HTR-8/SVneo (cell line): ENCODE measurements at places on chromosomes 6 and 20.

DNA sequence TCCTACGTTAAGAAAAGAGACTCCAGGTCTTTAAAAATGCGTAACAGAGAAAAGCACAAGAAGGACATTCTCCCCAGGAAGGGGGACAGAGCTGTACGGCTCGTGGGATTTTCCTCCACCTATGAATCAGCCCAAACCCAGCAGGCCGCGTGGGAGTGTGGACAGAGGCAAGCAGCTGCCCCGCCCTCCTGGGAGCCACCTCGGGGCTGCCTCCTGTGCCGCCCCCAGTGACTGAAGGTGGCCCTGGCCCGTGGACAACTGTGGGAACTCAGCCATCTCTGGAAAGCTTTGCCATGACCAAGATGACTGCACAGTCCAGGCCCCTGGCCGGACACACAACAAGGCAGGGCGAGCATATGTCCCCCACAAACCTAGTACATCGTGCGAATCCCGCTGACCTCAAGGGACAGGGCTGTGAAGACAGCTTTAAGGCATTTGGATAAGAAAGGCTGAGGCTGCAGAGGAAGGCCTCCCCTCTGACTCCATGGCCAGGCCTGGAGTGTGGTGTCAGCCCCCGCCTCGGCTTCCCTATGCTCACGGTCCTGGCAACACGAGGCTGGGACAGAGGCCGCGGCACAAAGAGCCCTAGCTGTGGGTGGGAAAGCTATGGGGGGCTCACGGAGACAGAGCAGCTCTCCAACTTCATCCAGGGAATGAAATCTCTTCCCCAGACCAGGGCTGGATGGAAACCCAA, 26.9 kb downstream of the PXDC1 start:
- no peak for DNase-seq

GRCh38 chr20:4011226-4011975, 4.0 kb downstream of the RNF24 start:
- DNase-seq = no peak

GRCh38 chr6:15658181-15658744, 4.6 kb downstream of the DTNBP1 start:
- DNase-seq = no peak

- DNase-seq = no peak
These were observed 212.1 kb upstream of the SOX4 start for GRCh38 chr6:21381331-21381963.

GRCh38 chr6:23213651-23214050, 644.3 kb downstream of the HDGFL1 start:
- no peak for DNase-seq

DNA sequence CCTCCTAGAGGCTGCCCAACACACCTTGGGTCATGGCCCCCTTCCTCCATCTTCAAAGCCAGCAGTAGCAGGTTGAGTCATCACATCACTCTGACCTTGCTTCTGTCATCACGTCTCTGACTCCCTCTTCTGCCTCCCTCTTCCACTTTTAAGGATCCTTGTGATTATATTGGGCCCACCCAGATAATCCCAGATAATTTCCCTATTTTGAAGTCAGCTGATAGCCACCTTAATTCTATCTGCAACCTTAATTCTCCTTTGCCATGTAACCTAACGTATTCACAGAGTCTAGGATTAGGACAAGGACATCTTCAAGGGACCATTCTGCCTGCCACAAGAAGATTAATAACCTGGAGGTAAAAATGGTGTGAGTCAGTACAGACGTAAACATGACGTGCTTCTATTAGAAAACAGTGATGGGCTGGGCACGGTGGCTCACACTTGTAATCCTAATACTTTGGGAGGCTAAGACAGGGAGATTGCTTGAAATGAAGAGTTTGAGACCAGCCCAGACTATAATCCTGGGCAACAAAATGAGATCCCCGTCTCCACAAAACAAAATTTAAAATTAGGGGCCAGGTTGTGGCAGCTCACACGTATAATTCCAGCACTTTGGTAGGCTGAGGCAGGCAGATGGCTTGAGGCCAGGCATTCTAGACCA, 3.3 kb downstream of the ZSWIM3 start:
- no peak for DNase-seq

- DNase-seq = no peak
These were observed 49.0 kb upstream of the ANKEF1 start for GRCh38 chr20:9985773-9986172.

DNA sequence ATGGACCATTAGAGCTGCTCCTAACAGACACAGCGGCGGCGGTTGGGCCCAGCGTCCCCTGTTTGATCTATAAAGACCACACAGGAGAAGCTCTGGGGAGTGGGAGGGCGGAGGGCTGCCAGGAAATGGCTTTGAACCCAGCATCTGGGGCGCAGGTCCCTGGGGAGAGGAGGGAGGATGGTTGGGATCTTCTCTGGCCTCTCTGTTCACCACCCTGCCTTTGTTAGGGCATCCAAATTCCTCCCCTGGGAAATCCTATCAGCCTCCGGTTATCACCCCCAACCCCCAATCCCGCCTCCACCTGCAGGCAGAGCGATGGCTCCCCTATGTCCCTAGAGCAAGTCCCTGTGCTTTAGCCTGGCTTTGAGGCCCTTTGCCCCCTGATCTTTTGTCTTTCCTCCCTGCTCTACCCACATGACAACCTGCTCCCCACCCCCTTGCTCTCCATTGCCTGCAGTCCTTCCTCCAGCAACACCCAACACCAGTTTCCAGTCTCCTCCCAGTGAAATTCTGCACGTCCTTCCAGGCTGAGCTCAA, 7.1 kb downstream of the XKR7 start:
- DNase-seq = no peak

DNA sequence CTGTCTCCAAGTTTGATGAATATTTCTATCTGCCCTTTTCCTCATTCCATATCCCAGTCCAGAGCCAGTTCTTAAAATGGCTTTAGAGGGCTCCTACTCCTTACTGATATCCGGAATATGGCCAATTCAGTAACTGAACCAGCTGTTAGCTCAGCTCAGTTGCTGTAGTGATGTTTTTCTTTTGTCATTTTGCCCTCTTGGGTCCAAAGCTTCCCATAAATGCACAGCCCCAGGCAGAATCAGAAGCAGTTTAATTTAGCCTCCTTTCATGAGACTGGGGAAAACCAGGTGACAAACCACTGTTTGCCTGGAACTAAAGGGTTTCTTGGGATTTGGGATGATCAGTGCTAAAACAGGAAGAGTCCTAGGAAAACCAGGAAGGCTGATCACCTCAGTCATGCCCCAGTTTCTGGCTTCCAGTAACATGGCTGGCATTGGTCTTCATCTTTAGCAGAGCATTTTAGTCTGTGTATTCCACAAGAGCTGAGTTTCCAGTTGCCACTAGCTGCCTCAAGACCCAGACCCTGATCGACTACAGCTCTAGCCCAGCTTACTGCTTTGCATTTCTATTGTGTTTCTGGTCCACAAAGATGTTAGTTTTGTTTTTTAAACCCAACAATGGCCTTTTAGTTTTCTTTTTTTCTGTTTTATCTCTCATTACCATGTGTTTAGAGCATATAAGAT, 40.6 kb upstream of the REV3L start:
- no peak for DNase-seq

DNA sequence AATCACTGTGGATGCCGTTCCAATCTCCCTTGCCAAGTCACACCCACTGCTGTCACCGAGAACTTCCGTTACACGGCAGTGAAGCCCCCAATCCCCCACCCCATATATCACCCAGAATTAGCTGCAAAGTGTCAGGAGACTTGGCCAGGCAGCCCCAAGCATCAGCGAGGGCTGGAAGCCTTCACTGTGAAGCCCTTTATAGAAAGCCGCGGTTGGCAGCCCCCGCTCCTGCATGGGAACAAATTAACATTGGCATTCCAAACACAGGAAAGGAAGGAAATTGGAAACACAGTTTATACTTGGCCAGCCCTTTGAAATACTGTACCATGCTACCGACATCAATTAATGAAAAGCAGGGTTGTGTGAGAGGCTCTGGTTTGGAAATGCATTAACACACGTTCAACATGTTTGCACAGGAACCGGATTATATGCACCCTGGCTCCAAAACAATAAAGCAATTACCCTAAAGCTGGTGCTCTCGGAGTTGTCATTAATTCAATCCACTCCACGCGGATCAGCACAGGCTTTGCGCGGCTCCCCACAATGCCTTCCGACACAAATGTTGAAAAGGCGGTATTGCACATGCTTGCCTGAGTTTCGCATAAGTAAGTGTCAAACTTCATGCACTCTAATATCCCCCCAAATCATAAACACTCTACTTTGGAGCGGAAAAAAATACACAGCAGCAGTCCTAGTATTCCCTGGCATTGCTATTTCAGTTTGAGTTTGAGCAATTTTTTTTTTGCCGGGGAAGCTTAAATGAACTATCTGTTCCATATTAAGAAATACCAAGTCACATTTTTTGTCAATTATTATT, 7.1 kb downstream of the BMP7 start:
- DNase-seq = no peak

GRCh38 chr6:155224618-155225017, 39.2 kb upstream of the CLDN20 start:
- DNase-seq = no peak

GRCh38 chr6:109687271-109687761, 3.7 kb downstream of the AK9 start:
- no peak for DNase-seq

GRCh38 chr6:45822246-45822812, 193.3 kb downstream of the CLIC5 start:
- DNase-seq = no peak

DNA sequence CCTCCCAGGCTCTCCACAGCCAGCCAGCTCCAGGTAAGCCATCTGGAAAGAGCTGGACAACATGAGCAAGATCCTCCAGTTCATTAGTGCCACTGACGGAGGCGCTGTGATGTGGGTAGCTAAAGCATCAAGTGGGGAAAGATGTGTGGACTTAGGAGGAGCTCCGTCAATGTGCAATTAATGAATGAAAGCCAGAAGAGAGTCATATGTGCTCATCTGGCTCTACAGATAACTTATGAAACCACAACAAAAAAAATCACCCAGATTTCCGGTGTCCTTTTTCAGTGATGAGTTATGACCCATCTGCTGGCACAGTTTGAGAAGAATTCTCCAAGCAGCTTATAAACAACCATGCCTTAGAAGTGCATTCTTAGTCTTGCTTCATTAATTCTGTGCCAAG, 311.7 kb upstream of the PLCB4 start:
- DNase-seq = peak; percentile 49

DNA sequence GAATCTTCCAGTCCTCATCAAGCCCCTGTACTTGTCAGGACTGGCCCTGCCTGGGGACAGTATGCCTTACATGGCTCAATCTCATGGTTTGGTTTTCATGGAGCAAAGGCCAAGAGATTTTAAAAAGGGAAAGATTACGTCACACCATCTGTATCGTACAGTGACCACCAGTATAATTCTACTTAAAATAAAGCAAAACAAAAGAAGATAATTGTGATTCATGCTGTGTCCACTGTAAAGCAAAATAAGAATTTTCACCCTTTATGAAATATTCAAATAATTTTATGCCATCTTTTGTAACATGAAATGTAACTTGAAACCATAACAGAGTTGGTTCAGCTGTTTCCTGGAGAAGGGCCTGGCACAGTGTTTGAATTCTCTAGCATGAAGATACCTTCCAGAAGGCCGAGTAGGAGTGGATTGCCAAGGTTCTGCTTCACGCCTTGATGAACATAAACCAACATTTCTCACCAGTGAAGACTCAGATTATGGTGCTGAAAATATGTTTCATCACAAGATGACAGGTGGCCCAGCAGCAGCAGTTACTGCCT, 486.5 kb downstream of the RFPL4B start:
- no peak for DNase-seq

- DNase-seq = no peak
These were observed 69.9 kb downstream of the AKAP12 start for GRCh38 chr6:151309619-151310018.

- no peak for DNase-seq
These were observed 4.3 kb downstream of the LZTS3 start for GRCh38 chr20:3168829-3169590.

DNA sequence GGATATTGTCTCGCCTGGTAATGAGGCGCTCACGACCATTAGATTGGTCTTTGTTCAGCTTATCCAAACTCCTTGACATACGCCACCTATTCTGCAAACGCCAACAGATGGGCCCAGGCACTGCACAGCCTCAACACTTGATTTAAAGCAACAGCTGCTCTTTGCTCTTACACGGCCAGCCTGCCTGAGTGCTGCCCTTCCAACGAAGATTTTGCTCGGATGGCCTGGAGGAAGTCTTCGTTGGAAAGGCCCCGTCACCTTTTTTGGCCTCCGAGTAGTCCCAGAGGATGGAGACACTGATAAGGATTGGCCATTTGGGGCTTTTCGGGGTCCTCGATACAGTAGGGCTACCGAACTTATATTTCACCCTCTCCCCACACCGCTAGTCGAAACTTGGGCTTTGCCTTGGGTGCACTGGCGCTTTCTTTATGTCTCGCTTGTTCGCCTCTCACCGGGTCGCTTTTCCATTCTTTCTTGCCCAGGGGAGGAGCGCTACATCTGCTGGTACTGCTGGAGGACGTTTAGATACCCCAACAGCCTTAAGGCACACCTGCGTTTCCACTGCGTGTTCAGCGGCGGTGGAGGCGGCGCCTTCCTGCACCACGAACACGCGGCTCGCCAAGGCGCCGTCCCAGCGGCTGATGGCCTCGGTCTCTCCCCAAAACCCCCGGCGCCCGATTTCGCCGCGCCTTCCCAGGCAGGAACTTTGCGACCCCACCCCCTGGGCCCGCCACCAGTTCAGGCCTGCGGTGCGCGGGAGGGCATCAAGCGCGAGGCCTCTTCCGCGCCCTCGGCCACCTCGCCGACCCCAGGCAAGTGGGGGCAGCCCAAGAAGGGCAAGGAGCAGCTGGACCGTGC, 6.1 kb downstream of the PRDM13 start:
- DNase-seq = no peak

DNA sequence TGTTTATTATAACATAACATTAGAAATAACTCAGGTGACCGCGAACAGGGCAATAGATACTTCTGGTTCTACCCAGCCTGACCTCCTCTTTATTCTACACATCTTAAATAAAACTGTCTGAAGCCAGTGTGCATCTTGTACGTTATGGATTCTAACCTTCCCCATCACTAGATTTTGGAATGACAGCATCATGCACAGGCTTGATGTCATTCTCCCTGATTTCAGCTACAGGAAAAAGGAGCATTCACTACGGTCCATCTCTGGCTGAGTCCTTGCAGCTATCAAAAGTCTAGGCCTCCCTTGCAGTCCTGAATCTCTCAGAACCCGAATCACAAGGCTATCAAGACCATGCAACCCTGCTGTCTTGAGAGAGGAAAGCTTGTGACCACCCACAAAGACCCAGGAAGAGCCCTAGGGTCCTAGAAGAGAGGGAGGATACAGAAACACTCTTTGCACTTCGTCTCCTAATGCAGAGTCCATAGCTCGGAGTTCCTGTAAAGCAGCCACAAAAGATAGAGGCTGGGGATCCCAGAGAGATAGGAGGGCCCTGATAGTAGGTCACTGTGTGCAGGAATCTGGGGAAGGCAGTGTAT, 845 bp downstream of the HLA-DPA1 start:
- no peak for DNase-seq

GRCh38 chr6:37134396-37135191, 35.4 kb upstream of the PIM1 start:
- peak; percentile 90 for DNase-seq

GRCh38 chr6:14079433-14079832, 38.1 kb upstream of the CD83 start:
- no peak for DNase-seq

- DNase-seq = no peak
These were observed 31.2 kb upstream of the RALGAPA2 start for GRCh38 chr20:20743511-20744169.
